Stimulated activated CD8-positive, alpha-beta memory T cell treated with anti-CD3 and anti-CD28 coated beads, Interleukin-7, amount 100 ng/mL, for 1 hour (primary cell): ENCODE measurements at places on chromosomes 7 and 10.

GRCh38 chr10:128855618-128856428, 611.2 kb upstream of the MGMT start:
- DNase-seq, result no peak

- no peak for DNase-seq
These were observed 204.5 kb upstream of the CDCA7L start for GRCh38 chr7:22150221-22150620.

DNA sequence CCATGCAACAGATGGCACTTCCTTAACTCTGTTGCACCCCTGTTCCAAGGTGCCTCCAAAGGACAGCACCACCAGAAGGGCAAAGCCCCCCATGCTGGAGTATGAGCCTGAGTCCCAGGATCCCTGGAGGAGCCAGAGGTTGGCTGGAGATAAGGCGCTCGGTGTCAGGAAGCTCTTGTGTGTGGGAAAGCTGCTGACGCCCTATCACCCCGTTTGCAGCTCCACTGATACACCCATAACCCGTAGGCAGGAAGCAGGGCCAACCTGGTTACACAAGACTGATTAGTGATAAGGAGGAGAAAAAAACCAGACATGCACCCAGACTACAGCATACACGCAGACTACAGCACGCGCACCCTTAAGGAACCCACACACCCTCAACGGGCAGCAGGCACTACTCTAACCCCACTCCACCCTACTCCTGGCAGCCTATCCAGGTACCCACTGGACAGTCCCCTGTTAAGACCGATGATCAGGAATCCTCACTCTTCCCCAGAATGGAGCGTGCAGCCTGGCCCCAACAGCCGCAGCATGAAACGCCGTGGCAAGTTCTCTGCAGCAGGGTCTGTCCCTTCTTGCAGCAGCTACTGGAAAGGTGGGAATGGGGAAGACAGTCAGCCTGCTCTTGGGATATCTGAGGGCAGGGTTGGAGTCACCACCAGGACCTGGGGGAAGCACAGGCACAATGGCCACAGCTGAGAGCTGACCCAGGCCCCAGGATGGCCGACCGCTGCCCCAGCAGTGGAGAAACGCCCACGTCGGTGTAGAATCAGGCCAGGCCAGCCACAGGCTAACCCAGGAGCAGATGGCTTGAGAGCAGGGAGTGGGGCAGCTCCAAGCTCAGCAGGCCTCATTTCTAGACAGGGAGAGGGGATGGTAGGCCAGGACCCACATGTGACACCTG, 38.3 kb upstream of the TUBB8 start:
- no peak for DNase-seq

DNA sequence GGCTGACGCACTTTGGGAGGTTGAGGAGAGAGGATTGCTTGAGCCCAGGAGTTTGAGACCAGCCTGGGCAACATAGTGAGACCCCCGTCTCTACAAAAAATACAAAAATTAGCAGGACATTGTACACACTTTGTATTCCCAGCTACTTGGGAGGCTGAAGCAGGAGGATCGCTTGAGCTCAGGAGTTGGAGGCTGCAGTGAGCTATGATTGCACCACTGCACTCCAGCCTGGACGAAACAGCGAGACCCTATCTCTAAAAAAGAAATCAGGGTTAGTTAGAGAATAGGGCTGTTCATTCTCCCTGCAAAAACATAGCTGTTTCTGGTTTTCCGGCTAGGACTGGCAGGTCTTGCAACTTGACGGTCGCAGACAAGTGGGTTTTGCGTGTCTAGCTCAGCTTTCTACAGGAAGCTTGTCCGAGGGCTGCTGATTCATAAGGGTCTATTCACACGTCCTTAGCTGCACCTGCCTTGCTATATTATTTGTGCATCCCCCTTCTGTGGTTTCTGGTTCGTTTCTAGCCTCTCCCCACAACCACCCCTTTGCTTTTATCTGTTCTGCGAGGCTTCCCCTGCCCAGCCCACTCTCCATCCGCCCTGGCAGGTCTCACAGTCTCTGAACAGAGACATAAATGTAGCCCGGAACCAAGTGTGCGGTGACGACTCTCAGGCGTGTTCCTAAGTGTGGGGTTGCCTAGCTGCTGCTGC, 10.7 kb downstream of the AMZ1 start:
- no peak for DNase-seq

DNA sequence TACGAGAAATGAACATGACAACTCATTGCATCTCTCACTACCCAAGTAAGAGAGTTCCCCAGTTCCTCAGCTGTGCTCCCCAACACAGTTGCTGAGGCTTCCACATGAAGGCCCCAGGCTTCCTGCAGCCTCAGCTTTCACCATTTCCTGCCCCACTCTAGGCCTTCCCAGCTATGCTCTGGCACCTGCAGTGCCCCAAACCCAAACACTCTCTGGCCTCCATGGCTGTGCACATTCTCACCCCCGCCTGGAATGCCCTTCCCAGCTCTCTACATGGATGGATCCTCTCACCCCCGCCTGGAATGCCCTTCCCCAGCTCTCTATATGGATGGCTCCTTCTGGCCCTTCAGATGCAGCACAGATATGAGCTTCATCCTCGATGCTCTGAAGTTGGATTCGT, 61.3 kb downstream of the KIAA1549 start:
- DNase-seq, result no peak

DNA sequence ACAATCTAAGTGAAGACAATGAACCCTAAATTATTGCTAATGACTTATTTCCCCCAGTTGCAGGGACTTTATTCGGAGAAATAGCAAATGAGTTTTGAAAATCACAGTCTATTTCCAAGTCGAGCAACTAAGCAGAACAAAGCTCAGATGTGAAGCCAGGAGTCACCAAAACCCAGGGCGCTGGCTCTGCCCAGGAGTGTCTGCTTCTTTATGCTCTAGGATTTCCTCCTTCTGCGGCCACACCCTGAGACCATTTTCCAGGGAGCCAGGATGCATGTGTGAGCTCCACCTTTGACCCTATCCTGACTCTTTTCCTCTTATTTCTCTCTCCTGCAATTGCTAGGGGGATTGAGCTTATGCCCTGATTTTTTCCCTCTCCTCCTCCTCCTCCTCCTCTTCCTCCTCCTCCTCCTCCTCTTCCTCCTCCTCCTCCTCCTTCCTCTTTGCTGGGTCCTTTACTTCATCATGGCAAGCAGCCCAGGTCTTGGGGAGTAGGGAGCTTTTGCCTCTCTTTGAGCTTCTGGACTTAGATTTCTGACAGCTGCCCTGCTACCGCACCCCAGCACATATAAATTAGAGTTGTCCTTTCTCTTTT, 234.4 kb downstream of the ARL4A start:
- DNase-seq, result no peak

GRCh38 chr10:11403116-11403515, 208.3 kb downstream of the USP6NL start:
- DNase-seq, result peak; percentile 34

DNA sequence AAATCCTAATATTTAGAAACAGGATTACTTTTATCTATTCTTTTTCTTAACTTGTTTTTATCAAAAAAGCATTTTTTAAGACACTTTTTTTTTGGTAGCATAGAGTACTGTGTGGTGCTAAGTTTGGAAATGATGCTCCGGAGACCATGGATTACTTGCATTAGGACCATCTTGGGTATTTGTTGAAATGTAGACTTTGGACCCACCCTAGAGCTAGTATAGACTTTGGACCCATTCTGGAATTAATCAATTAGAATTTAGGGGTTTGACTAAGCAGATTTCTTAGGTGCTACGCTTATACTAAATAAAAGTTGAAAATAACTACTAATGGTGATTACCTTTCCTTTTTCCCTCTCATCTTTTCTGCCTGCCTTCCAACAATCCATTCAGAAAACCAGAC, 80.4 kb downstream of the PHF14 start:
- DNase-seq, result no peak

GRCh38 chr10:88473989-88474883, 108.9 kb downstream of the RNLS start:
- no peak for DNase-seq

GRCh38 chr10:32060347-32060746, 4.1 kb upstream of the KIF5B start:
- DNase-seq, result no peak

DNA sequence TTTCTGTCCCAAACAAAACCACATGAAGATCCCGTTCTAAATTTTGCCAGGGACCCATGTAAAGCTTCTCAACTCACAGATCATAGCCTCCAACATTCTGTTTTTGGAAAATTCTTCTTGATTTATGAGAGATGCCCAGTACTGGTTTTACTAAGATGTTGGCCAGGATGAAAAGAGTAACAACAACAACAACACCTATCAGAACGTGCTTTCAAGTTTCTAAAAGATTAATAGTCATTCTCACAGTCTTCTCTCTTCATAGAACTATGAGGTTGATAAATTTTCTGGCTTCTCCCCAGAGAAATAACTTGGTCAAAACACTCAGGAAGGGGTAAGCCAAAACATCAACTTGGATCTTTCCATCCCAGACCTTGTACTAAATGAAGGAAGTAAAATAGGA, 567.5 kb upstream of the IGFBP3 start:
- no peak for DNase-seq

DNA sequence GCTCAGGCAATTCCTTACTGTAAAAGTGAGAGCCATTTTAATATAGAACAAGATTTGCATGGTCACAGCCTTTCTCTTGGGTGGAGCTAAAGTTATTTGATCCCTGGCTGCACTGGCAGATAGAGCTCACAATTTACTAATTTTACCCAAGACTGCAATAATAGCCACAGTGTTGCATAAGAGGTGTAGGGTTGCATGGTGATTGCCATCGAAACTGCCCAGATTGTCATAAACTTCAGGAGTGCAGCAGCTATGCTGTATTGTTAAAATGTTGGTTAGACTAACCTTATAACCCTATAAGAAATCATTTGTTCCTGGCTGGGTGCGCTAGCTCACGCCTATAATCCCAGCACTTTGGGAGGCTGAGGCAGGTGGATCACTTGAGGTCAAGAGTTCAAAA, 50.0 kb downstream of the VCL start:
- no peak for DNase-seq

- no peak for DNase-seq
These were observed 89.6 kb downstream of the EXOC6 start for GRCh38 chr10:92937876-92938275.

GRCh38 chr7:84589012-84589411, 394.4 kb upstream of the SEMA3A start:
- DNase-seq, result no peak

- DNase-seq, result no peak
These were observed 60.9 kb downstream of the TCERG1L start for GRCh38 chr10:131250454-131251145.

DNA sequence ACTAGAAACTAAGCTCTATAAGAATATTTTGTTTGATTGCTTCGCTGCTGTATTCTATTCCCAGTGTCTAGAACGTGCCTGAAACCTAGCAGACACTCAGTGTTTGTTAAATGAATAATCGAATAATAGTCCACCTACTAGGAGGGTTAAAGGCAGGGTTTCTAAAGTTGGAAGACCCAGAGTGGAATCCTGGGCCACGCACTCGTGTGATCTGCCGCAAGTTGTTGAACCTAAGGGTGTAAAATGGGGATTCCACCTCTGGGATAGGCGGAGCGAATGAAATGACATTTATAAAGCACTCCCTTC, 702 bp upstream of the AGFG2 start:
- no peak for DNase-seq

- DNase-seq, result no peak
These were observed 17.5 kb upstream of the ENO4 start for GRCh38 chr10:116831790-116832189.

DNA sequence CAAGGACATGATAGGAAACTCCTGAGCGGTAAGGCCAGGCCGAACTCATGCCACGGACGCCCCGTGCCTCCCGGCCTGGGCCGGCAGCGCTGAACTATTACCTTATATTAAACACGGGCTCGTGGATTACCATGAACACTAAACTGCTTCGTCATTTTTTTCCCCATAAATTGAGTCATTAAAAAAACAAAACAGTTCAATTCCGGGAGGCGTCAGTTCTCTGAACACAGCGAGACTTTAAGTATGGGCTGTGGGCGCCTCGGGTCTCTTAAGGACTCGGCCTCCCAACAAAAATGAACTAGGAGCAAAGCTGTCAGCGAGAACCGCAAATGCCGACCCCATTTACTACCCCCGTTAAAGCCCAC, 519 bp downstream of the PITRM1 start:
- no peak for DNase-seq

DNA sequence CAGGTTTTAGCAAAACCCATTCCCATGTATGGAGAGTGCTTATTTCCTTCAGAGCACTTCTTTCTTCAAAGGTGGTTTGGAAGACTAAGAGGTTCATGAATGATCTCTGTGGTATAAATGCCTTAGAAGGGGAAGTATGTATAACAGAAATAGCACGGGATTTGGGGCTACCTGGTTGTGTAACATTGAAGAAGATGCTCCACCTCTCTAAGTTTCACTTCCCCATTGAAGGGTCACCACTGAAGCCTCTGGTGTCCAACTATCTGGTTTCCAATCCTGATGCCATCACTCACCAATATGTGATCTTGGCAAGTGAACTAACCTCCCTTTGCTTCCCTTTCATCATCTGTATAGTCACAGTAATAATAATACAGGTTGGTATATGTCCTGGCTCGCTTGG, 37.2 kb downstream of the CYCS start:
- DNase-seq, result no peak

GRCh38 chr10:105538874-105539273, 897.8 kb downstream of the SORCS3 start:
- no peak for DNase-seq

DNA sequence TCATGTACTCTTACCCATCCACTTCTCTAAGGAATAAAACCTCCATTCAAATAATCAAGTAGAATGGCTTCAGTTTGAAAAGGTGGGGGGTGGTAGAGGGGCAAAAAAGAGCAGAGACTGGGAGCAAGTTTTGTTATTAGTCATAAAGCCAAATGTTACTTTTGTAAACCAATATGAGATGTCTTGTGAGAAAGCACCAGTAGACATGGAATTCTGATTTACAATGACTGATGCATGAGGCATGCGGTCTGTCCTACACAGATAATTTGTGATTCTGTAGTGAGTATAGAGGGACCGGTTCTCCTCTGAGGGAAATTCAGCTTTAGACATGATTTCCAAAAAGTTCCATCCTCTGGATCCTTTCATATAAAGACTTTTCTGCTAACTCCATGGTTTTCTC, 12.9 kb upstream of the ABCA13 start:
- DNase-seq, result no peak

DNA sequence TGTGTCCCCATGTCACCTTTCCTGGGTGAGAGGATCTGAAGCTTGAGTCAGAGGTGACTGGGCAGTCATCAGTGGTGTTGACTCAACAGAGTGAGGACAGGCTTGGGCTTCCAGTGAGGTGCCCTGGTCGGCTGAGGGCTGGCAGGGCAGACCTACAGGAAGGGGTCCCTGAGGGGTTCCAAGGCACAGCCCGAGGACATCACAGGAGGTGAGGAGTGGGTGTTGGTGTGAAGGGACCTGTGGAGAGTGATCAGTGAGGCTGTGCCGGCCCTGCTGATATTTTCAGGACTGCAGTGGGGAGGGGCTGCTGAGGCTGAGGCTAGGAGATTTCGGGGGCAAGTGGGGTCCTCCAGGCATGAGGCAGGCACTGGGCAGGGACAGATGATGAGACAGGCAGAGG, 545.5 kb downstream of the TCERG1L start:
- DNase-seq, result no peak

DNA sequence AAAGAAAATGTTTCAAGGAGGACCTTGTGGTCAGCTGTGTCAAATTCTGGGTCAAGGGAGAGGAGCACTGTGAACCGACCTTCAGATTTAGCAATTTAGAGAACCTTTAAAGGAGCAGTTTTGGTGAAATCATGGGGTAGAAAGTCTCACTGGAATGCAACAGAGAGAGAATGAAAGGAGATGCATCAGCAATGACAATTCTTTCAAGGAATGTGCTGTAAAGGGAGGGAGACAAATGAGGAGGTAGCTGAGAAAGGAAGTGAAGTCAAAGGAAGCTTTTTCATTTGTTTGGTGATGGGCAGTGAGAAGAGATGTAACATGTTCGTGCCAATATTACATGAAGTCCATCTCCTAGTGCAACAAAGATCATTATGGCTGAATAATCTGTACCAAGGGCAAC, 166.0 kb downstream of the TSPAN12 start:
- no peak for DNase-seq
